ENCODE measurements at places on chromosomes 4 and X. TPM values are rescaled to one million over a fixed set of nuclear protein-coding genes. Genes with fewer than 3 reads are reported as not detected.

- DNase-seq, result peak; percentile 33
Observed at GRCh38 chr4:101806914-101807313, 16.4 kb downstream of the BANK1 start.

DNA sequence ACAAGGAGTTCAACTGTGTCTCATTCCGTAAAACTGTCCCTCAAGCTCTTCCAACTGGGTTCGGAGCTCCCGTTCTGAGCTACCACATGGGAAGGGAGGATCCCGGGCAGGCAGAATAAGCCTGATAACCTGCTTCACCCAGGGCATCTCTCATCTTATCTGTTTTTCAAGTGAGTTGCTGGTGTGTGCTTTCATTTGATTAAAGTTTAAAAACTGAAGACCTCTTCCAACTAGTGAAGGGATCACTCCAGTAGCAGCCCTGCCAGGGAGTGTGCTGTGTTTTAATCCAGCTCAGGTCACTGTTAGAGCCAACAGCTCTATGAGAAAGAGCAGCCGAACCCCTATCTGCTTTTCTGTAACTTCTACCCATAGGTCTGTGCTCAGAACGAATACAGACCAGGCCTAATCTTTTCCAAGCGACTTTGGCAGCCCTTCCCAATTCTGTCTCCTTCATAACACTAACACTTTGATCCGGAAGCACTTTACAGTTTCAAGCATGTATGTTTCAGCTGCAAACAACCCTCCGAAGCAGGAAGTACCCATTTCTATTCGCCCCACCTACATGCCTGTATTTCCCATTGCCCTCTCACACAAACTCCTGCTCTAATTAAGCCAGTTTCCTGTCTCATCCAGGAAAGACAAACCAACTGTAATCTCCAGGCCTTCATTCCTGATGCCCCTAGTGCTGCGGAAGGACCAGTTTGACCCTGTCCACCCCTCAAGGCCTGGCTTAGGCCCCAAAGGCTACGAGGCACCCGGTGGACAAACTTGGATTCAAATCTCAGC lies 60.9 kb downstream of the IRF2 start:
- DNase-seq, result no peak

GRCh38 chr4:40672528-40673522 lies 43.2 kb upstream of the RBM47 start:
- peak; percentile 93 for DNase-seq

DNA sequence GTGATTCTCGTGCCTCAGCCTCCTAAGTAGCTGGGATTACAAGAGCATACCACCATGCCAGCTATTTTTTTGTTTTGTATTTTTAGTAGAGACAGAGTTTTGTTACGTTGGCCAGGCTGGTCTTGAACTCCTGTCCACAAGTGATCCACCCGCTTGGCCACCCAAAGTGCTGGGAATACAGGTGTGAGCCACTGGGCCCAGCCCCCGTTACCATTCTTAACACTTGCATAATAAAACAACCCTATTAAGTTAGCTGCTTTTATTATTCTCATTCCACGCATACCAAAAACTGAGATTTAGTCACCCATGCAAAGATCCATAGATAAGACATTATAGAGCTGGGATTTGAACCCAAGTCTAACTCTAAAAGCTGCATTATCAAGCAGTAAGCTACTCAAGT lies 6.0 kb upstream of the TEX13A start:
- DNase-seq, result no peak

Gene DMRTC1B
- total RNA-seq, result not detected

Gene CT45A5
- not detected for total RNA-seq
